ENCODE measurements at places on chromosomes 2 and 18.

GRCh38 chr2:66530651-66531050, 95.7 kb downstream of the MEIS1 start:
- DNase-seq: no peak

- no peak for DNase-seq
Measured at GRCh38 chr2:182554950-182555349, 128.1 kb upstream of the PDE1A start.

DNA sequence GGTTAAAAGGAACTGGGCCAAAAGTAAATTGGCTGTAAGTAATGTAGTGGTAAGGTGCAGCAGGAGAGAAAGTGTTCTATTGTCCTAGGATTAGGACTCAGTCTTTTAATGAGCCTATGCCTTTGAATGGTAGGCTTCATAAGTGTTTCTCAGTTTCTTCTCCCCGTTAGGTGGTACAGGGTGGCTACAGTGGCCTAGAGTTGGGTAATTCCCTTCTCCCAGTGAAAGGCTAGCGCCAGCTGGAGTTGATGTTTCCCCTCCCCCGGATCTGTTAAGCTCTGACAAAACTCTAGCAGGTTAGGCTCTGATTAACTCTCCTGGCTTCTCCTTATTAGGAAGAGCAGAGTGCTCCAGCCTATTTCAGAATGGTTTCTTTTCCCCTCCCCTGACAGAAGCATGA, 127.7 kb downstream of the DNAH6 start:
- DNase-seq: no peak

DNA sequence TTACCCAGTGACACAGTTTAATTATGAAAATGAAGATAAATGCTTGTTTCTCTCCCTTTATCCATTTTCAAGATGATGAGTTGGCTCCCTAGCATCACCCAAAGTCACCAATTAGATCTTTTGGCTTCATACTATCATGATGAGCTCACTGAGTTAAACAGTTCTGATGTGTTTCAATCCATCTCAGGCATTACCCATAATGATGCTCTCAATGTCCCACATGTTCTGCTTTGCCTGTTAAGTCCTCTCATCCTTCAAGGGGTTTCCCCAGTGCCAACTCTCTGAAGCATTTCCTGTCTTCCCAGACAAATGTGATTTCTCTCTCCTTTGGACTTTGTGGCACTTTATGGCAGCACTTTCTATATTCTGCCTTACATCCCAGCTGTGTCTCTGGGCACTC, 92.6 kb downstream of the EPB41L3 start:
- no peak for DNase-seq

DNA sequence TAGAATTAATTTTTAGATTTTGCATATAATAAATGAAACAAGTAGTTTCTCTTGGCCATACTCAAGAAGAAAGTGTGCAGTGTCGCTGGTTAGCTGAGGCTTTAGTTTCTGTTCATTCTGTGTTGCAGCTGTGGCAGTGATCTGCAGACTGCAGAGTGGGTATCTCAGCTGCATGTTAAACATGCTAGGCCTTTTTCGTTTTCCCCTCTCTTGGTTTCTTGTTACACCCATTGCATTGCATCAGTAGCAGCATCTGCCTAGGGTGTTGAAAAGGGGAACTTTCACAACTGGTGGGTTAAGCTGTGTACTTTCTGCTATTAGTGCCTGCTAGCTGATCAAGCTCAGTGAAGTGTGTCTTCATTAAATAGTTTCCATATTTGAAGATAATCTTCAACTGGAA, 51.3 kb downstream of the ACSL3 start:
- no peak for DNase-seq

DNA sequence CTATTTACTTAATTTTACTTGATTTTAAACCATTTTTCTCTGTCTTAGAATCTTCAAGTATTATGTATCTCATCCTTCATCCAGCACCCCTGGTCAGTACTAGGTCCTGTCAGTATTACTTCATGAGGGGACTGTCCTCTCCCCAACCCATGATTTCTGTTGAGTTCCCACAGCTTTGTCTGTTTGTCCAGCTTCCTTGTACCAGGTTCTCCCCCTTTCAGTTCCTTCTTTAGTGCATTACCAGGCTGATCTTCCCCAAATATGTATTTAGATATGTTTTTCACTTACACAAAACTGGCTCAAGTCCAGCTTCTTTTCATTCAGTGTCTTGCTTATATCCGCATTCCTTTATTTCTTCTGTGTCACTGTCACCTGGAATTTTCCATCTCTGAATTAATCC, 13.8 kb upstream of the TTC27 start:
- DNase-seq: no peak

- no peak for DNase-seq
Measured at GRCh38 chr2:39663187-39663930, 2.4 kb upstream of the TMEM178A start.

GRCh38 chr2:170573671-170574070, 141.5 kb upstream of the SP5 start:
- DNase-seq: no peak

DNA sequence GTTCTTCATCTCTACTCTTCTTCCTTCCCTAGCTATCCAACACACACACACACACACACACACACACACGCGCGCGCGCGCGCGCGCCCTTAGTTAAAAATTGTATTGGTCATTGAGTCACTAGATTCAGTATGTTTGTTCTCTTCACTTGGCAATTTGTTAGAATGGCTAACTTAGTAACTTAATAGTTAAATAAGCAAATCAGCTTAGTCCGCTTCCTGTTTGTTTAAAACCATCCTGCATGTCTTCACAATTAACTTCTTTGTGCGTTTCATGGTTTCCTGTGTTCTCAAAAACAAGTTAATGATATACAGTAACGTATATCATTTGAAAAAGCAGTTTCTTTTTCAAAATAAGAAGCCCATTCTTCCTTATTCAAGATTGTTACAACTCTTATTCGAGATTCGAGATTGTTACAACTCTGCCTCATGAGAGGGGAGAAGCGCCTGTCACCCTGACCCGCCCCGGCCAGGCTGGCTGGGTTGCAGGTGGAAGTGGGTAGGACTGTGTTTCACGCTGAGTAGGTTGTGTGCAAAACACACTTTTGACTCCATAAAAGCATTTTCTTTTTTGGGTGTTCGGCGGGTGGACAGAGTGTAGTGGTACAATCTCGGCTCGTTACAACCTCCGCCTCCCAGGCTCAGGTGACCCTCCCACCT, 9.5 kb upstream of the CNNM3 start:
- no peak for DNase-seq

All from GOT3 (cell line).